ENCODE measurements at places on chromosomes 5 and 9.

GRCh38 chr5:35342664-35343063 is 112.4 kb upstream of the PRLR start:
- DNase-seq = no peak

GRCh38 chr9:88501086-88501485 is 33.9 kb upstream of the NXNL2 start:
- no peak for DNase-seq

- DNase-seq = no peak
These were observed 42.1 kb upstream of the SUB1 start for GRCh38 chr5:32543291-32543690.

DNA sequence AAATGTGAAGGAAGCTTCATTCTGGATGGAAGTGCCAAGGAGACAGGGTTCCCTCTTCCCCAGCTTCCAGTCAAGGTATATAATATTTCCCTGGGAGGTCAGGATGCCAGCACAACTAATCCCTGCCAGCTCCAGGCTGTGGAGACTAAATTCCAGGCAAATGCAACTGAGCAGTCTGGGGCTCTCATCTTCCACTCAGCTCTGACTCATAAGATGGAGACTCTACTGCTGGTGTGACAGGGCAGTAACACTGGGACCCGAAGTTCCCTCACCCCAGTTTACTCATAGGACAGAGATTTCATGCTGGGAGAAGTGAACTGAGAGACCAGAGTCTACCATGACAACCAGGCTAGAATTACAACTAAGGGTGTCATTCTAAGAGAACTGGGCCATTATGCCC is 235.4 kb downstream of the FSTL4 start:
- DNase-seq = no peak

DNA sequence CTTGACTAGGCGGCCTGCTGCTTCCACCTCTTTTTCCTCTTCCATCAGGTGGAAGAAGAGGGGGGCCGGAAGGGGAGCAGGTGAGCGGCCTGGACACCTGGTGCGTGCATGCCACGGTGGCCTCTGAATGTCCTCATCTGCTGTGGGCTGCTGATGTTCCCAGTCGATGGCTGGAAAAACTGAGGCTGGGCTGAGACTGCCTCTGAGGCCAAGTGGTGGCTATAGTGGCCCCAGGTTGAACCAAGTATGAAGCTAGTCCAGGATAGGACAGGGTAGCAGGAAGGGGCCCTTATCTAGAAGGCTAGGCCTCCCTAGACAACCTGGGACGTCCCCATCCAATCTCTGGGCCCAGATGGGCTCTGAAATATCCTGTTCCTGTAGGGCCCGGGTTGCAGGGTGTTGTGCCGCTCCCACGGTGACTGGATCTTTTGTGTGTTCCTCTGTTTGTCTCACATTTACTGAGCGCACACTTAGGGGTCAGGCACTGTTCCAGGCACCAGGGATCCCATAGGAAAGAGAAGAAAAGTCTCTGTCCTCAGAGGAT is 753 bp upstream of the NR5A1 start:
- DNase-seq = no peak

DNA sequence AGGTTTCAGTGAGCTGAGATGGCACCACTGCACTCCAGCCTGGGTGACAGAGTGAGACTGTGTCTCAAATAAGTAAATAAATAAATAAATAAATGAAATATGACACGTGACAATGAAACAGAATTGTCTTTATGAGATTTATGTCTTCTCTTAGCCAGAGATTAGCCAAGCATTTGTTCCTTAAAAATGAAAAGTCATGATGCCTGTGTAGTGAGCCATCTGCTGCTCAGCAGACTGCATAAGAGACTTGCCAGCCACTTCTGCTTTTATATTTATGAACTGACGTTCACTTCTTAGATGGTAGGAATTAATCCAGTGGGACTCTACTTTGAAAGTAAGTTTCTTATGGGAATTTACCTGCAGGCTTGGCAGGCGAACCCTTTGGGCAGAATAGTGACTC is 227.4 kb downstream of the NR3C1 start:
- no peak for DNase-seq

- no peak for DNase-seq
These were observed 20.2 kb downstream of the IL7R start for GRCh38 chr5:35876922-35877321.

DNA sequence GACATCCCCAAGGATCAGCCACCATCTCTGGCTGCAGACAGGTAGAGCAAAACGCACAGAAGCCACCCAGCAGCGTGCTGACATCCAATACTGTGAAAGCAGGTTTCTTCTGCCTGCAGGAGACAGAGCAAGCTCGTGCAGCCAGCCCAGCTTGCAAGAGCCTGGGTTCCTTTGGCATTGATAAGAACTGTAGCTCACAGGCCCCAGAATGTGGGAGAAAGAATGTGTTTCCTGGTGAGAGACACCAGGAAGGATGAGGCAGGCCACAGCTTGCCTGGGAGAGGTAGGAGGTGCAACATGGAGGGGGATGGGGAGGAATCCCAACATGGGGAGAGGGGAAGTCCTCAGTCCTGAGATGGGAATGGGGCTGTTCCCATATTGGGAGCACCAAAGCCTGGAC is 34.0 kb upstream of the ARAP3 start:
- DNase-seq = no peak

GRCh38 chr5:180603076-180603594 is 11.8 kb upstream of the SCGB3A1 start:
- DNase-seq = no peak

DNA sequence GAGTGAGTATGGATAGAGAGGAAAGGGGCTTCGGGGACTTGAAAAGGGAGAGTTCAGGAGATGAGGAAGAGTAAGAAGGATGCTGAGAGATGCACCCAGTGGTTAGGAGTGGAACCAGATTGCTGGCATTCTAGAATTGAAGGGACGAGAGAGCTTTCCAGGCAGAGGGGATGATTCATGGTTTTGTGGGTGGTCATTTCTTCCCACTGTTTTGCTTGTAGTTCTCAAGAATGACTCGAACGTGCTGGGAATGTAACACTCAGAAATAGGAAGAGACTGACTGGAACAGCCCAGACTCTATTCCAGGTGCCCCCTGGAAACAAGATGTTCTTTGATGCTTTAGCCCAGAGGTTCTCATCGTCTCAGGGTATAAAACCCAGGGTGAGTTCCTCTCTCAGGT is 294.2 kb downstream of the ICE1 start:
- no peak for DNase-seq

GRCh38 chr5:53712327-53712726 is 151.9 kb downstream of the NDUFS4 start:
- DNase-seq = no peak

- no peak for DNase-seq
These were observed 236.7 kb upstream of the PCSK5 start for GRCh38 chr9:75653750-75654149.

DNA sequence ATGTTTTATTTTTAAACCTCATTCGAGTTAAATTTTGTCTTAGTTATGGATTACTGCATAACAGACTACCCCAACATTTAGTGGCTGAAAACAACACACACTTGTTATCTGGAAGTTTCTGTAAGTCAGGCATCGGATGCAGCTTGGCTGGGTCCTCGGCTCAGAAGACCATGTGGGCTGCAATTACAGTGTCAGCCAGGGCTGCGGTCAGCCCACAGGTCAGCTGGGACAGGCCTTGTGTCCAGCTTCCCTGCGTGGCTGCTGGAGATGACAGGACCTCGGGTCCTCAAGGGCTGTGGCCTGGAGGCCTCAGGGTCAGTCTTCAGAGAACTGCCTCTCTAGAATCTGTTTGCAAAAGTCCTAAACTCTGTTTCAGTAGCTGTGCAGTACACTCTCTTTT is 219.0 kb upstream of the IRX1 start:
- no peak for DNase-seq

- no peak for DNase-seq
These were observed 1036.4 kb downstream of the EFNA5 start for GRCh38 chr5:106634375-106634774.

GRCh38 chr9:5652821-5653220 is 23.9 kb downstream of the RIC1 start:
- no peak for DNase-seq

- DNase-seq = no peak
These were observed 22.4 kb downstream of the MOCS2 start for GRCh38 chr5:53087171-53087570.

- no peak for DNase-seq
These were observed 135.9 kb upstream of the OTULINL start for GRCh38 chr5:14445576-14446290.

GRCh38 chr9:103407260-103407659 is 412.1 kb downstream of the CYLC2 start:
- no peak for DNase-seq

- DNase-seq = no peak
These were observed 1.3 kb downstream of the ANXA1 start for GRCh38 chr9:73152953-73153352.

- no peak for DNase-seq
These were observed 71.4 kb upstream of the ATP10B start for GRCh38 chr5:160923411-160923810.

DNA sequence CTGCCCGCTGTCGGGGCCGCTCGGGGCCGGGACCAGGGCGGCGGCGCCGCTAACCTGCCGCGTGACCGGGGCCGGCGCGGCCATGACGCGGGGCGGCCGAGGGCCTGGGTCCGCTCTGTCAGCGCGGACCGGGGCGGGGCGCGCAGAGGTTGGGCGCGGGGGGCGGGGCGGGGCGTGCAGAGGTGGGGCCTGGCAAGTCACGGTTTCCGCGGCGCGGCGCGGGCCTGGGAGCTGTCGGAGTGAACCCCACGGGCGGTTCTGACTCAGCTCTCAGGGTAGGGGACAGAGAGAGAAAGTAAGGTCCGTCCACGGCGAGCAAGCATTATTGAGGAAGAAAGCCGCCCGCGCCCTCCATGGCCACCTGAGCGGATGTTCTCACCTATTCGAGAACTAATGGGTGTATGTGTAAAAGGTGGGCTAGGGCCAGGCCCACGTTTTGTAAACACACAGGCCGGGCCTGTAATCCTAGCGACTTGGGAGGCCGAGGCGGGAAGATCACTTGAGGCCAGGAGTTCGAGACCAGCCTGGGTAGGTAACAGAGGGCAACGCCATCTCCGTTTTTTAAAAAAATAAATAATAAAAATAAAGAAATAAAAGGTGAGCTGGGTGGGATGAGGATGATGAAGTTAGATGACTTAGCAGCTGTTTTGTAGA is at the start of gene PRXL2C:
Gene PRXL2C, minus strand, starts transcription at position 120 of the 654 bp plus-strand sequence. Its CDS starts 36 bp downstream, at position 84.
- DNase-seq = peak; percentile 55

DNA sequence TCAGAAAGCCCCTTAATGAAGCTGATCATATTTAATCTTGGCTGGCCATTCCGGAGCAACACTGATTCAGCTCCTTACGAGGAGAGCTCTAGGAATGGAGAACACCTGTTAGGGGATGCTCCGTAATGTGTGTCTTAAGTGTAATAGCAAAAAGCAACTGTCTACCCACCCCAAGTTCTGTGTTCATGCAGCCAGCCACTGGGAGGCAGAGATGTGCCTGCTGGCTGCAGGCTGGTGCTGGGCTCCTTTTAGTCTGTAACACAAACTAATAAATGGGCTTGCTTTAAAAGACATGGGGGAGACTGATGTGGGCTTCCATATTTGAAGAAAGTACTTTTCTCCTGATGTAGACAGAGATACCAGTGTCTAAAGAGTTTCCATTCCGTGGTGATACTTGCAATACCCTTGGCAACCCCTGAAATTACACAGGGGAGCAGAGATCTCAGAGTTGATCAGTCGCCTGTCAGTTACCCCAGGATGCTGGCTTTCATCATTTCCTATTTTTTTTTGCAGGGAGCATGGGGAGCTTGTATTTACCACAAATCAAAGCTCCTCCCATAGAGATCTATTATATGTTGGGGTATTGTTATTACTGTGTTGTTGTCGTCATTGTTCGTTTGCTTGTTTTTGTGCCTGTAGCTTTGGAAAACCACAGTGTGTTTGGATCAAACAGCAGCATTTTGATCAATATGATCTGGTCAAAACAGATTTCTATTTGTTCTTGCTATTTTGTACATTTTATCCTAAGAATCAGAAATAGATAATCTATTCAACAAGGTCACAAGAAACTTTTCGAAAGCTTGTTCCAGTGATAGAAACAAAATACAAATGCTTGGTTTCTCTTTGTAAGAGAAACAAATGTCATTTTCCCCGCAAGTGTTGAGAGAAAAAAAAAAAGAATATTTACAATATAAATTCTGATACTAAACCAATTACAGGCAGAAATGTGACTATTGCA is 65.8 kb downstream of the MTX3 start:
- peak; percentile 7 for DNase-seq

DNA sequence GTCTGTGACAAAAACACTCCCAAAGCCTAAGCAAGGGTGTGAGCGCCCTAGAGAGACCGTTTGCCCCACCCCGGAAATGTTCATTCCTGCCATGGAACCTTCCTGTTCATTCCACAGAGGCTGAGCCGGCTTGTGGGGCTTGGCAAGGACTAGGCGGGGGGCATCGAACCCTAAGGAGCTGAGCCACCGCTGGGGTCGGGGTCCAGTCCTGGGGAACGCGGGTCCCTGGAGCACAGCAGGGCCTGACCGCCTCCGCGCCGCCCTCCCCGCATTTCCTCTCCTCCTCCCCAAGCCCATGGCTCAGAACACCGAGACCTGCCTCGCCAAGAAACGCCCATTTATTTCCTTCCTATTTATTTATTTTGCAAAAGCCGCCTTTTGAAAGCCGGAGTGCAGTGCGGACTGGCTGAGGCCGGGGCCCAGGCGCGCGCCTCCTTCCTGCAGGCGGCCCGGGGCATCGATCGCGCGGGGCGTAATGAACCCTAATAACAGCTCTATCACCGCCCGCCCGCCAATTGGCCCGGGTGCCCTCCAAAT is 228.9 kb upstream of the IRX4 start:
- DNase-seq = no peak

- no peak for DNase-seq
These were observed 107.9 kb downstream of the INVS start for GRCh38 chr9:100206899-100207298.

DNA sequence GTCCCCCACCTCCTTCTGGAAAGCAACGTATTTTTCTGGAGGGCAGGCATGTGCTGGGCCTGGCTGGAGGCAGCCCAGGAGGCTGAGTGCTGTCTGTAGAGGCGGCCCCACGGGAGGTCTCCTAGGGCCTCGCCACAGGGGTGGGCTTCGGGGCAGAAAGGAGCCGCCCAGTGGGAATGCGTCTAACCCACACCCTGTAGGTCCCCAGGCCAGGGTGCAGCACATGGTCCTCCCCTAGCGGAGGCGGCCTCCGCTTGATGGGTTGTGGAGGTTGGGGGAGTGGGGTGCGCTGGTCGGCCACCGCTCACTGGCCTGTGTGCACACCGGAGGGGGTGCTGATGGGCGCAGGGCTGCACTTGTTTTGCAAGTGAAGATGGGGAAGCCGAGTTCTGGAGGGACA is 48.3 kb upstream of the UBAC1 start:
- DNase-seq = no peak

DNA sequence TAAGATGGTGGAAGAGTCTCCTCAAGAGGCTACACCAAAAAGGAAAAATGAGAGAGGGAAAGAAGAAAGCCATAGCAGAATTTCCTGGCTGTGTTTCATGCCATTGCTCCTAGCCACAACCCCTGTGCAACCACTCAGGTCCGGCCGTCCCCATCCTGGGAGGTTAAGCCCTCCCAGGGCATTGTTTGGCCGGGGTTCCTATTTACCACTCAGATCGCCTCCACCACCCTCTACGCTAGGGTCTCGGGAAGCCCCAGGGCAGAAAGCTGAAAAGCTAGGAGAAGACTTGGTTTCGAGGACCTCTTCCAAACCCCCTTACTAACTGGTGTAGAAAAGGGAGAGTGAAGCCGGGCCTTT is 715 bp downstream of the RC3H2 start:
- DNase-seq = no peak

Measured in NCI-H446 (cell line).